Activated naive CD4-positive, alpha-beta T cell treated with anti-CD3 and anti-CD28 coated beads, Interleukin-2, amount 50 U/mL, for 72 hours (primary cell): ENCODE measurements at places on chromosomes 13 and 19. TPM values are rescaled to one million over a fixed set of nuclear protein-coding genes. Genes with fewer than 3 reads are reported as not detected.

DNA sequence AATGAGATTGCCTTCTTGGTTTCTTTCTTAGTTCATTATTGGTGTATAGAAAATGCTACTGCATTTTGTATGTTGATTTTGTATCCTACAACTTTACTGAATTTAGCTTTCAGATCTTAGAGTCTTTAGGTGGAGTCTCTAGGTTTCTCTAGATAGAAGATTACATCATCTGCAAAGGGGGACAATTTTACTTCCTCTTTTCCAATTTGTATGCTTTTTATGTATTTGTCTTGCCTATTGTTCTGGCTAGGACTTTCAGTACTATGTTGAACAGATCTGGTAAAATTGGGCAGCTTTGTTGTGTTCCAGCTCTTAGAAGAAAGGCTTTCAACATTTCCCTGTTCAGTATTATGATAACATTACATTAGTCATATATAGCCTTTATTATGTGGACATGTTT, 101.0 kb upstream of the SPRY2 start:
- DNase-seq = no peak

DNA sequence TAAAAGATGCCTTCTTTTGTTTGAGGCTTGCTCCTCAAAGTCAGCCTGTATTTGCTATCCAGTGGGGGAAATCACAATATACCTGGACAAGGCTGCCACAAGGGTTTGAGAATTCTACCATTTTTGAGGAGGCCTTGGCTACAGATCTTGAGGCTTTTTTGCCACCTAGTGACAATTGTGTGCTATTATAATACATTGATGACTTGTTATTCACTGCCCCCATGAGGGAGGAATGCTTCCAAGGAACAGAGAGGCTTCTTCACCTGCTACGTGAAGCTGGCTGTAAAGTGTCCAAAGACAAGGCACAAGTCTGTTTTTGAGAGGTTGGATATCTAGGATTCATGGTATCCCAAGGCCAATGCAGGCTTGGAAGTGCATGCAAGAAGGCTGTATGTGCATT, 72.5 kb downstream of the ZNF708 start:
- no peak for DNase-seq

MYCBP2 gene
- 105 TPM for total RNA-seq

GRCh38 chr19:44592451-44592890, 20.9 kb upstream of the IGSF23 start:
- no peak for DNase-seq

- DNase-seq = no peak
These were observed 743 bp upstream of the NDUFS7 start for GRCh38 chr19:1383017-1383311.

DNA sequence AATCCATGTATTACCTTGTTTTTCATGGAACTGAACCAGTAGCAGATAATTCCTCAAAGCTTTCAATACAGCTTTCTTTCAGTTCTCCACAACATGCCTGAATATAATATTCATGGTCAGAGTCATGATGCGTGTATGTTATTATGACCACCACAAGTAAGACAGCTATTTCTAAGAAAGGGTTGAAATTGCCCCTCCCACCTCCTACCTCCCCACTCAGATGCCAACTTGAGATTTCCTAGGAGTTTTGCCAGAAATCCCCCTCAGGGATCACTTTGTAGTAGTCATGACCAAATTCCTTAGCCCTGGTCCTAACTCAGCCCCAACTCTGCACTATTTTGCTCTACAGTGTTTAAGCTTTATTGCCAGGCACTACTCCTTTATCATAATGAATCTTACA, 69.9 kb upstream of the RAP2A start:
- DNase-seq = no peak

EFNA2 gene
- total RNA-seq = not detected

DNA sequence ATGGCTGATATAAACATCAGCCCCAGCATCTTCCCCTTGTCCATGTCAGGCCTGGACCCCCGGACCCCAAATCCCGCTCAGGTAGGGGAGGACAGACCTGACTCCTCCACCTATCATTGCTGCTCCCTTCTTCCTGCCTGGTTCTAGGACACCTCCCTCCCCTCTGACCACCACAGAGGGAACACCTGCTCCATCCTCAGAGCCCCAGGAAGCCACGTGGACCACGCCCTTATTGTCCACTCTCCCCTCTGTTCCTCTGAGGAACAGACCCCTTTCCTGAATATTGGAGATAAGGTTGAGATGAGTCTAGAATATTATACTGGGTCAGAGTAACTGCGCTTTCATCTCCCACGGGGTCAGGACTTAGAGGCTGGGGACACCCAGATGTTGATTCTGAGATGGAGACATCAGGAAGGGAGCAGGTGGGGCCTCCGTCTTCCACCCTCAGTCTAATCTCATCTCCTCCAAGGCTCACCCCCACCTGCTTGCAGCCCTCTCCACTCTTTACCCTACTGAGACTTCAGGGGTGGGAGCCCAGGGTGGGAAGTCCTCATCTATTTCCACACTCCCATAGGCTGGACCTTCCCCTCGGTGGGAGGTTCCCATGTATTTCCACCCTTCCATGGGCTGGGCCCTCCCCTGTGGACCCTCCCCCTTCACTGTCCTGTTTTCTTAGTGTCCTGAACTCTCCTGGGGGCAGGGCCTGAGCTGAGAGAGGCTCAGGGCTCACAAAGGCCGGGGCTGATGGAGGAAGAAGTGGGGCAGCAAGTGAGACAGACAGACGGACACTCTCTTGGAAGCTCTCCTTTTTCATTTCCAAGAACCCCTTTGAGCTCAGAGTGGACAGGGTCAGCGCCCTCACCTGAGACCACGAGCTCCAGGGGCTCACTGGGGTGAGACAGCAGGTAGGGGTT, 2.7 kb downstream of the LILRA4 start:
- no peak for DNase-seq
